Kidney (tissue), 22 donors: ENCODE measurements at places on chromosomes 6 and 20. TPM values are rescaled to one million over a fixed set of nuclear protein-coding genes. Genes with fewer than 3 reads are reported as not detected.

GRCh38 chr6:5361396-5361795 is 100.1 kb downstream of the FARS2 start:
- DNase-seq: no peak

Gene OR5V1
- not detected for total RNA-seq

DNA sequence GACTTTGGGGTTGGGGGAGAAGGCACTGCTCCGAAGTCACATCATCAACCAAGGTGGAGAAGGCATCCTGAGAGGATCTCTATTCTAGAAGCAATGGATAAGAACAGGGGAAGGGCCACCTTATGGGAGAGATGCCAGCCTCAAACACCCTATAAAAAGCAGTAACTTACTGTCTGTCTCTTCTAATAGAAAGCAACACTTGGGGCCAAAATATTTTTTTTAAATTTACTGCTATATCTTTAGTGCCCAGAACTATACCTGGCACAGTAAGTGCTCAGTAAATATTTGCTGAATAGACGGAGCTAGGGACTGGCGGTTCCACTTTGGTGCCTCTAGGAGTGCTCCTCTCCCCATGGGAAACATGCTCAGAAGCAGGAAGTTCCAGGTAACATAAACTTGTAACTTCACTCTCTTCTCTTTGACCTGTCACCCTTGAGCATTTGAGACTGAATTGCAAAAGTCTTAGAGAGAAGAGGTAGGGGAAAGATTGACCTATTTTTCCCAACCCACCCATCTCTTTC is 807 bp upstream of the OTOR start:
- DNase-seq: no peak

- no peak for DNase-seq
These were observed 282.1 kb downstream of the CD83 start for GRCh38 chr6:14399635-14400034.

GRCh38 chr6:142716097-142716496 is 228.9 kb downstream of the HIVEP2 start:
- no peak for DNase-seq

DNA sequence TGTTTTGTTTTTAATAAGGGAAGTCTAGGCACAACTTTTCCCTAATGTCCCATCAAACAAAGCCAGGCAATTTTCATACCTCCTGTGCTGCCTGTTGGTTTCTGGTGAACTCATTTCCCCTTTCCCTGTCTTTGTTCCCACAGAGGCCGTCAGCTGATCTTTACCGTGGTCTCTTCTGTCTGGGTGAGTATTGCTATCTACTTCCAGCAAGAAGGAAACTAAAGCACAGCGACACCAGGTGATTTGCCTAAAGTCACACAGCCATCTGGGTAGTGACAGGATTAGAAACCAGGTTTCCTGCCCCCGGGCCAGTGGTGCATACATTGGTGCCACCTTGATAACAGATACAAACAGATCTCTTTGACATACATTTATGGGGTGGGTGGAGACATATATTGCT is 59.6 kb downstream of the RAB44 start:
- DNase-seq: no peak

Gene PTGIS
- 24.1 TPM for total RNA-seq

Gene SLC24A3
- 5.2 TPM for total RNA-seq

Gene NKAIN4
- 29.7 TPM for total RNA-seq

- DNase-seq: no peak
These were observed 1.6 kb downstream of the MRGBP start for GRCh38 chr20:62797671-62798532.

- no peak for DNase-seq
These were observed 2.3 kb downstream of the ZBTB2 start for GRCh38 chr6:151388997-151389617.

Gene C6orf58
- total RNA-seq: not detected

- no peak for DNase-seq
These were observed 107.0 kb downstream of the ERMARD start for GRCh38 chr6:169858293-169858934.

DNA sequence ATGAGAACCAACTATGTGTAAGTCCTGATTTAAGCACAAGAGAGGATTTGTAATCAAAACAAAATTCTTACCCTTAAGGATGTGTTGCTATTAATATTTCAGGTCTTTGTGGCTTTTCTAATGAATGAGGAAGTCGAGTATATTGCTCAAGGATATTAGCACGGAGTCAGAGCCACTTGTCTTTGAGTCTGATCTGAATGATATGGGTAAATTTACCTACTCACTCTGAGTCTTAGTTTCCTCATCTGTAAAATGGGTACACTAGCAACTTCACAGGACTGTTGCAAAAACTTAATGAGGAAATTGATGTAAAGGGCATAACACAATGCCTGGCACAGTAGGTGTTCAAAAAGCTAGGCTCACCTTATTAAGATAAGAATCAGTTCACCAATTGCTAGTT is 30.0 kb upstream of the QKI start:
- DNase-seq: no peak

Gene DEFB132
- not detected for total RNA-seq

Gene KCNB1
- total RNA-seq: 1.2 TPM

- peak; percentile 71 for DNase-seq
These were observed 12.1 kb upstream of the SNHG17 start for GRCh38 chr20:38447251-38447661.

- no peak for DNase-seq
These were observed 64.5 kb upstream of the HIVEP1 start for GRCh38 chr6:11947575-11947974.

Gene TFAP2C
- total RNA-seq: 1.4 TPM

DNA sequence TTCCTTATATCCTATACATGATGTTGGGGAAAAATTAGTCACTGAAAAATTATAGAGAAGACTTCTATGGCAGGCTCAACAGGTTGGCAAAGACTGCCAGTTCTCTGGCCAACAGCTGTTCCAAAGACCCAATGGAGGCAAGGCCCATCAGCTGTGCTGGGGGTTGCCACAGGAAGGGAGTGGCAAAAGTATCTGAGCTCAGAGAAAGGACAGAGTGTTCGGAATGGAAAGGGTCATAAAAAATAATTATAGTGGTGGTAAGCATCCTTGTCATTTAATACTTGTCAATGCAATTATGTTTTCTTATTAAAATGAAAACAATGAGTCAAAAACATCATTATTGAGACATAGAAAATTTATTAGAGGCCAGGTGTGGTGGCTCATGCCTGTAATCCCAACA is 36.1 kb downstream of the FASTKD5 start:
- no peak for DNase-seq

GRCh38 chr6:29597184-29597583 is 12.3 kb downstream of the OR2H2 start:
- no peak for DNase-seq

GRCh38 chr6:107272246-107272645 is 156.9 kb upstream of the BEND3 start:
- no peak for DNase-seq

Gene DHX35
- 11.0 TPM for total RNA-seq

Gene COL21A1
- total RNA-seq: 3.1 TPM

DNA sequence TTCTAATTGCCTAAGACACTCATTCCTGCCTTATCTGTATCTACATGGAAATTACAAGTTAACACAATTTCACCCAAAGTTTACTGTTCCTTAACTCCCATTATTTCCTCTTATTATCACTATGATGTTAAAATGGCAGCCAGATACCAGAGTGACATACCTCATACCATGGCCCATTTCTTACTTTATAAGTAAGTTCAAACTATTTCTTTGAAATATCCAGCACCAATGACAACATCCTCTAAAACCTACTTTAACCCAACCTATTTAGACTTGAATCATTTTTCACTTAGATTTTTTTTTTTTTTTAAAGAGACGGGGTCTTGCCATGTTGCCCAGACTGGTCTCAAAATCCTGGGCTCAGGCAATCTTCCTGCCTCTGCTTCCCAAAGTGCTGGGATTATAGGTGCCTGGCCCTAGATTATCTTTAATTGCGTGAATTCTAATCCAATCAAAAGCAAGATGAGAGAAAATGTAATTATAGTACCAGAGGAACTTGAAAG is 10.0 kb downstream of the REV3L start:
- DNase-seq: no peak

- no peak for DNase-seq
These were observed 106.5 kb downstream of the LY86 start for GRCh38 chr6:6694825-6695624.

Gene WFDC12
- 1.4 TPM for total RNA-seq

Gene GUCA1A
- not detected for total RNA-seq

DNA sequence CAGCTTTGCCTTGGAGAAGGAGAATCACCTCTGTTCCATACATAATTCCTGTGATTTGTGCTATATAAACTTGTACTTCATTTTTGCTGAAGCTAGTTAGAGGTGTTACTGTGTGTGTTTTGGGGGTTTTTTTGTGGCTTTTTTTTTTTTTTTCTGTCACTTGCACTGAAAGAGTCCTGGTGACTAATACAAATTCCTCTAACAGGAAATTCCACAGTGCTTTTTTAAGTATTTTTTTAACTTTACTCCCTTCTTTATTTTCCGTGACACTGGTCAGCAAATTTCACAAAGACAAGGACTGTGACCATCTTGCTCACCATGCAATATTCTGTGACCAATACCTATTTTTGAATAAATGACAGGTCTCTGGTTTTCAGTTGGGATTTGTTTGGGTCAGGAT is 110.5 kb downstream of the ISM1 start:
- DNase-seq: no peak

GRCh38 chr20:20322912-20323311 is 45.0 kb upstream of the INSM1 start:
- no peak for DNase-seq

Gene RAET1G
- total RNA-seq: 0.41 TPM

Gene PGC
- not detected for total RNA-seq

GRCh38 chr20:5864428-5864827 is 85.9 kb downstream of the TRMT6 start:
- DNase-seq: no peak

- DNase-seq: no peak
These were observed 162.1 kb downstream of the MMUT start for GRCh38 chr6:49300911-49301310.

DNA sequence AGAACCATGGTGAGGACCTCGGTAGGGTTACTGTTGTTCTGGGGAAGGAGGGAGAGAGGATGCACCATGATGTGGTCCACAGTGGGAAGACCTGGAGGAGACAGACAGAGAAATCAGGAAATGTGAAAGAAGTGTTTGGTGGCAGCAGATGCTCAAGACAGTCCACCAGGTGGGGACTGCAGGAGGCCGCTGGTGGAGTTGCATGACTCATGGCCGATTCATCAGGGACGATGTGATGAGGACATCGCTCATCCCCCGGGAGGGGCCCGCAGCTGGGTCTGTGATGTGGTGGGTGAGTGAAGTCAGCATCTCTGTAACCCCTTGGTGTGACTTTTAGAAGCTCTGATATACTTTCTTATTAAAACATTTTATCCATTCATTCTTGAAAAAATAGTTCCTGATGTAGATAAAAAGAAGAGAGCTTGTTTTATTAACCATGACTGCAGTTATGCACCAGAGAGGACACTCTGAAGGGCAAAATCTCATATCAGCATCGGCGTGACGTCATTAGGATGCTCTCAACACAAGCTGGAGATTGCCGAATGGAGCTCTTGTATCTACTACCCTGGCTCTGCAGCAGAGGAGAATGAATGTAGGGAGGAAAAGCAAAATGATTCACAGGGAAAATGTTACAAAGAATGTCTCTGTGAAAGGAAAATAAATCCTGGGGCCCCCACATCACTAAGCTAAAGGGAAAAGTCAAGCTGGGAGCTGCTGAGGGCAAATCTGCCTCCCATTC is 71.2 kb downstream of the RAMACL start:
- no peak for DNase-seq

Gene CDSN
- total RNA-seq: 0.13 TPM

DNA sequence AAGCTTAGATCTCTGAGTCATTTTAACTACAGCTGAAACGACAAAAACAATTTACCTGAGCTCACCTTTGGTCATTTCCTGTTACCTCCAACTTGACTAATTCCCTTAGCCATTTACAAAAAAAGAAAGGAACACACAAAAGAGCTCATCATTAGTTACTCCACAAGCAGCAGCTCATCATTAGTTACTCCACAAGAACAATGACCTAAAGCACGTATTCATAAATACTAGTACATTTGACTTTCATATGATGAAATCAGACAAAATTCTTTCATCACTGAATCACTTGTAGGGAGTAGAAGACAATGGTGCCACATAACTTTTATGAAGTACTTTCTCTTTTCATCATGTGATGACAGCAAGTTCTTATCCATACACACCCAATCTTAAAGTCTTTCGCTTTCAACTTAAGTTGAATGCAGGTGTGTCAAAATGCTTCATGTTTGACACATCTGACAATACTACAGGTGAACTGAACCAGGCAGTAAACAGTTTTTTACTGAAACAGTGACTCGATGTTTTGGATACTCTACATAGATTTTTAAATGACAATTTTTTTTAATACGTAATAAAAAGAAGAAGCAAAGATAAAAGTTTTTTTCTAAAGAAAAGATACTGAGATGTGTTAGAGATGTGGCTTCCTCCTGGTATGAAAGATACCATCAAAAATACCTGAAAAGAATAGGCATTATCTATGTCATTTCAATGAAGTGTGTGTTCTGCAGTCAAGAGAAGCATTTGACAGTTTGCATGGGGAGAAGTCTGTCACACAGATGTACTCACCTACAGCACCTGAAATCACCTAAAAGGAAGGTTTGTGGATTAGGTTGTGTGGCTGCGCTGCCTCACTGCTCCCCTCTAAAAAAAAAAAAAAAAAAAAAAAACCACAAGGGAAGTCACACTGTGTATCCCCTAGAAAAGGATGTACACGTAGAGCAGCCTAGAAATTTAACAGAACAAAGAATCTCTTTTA is 109.1 kb downstream of the PRDM1 start:
- DNase-seq: no peak

- peak; percentile 1 for DNase-seq
These were observed 10.5 kb downstream of the CNPY3 start for GRCh38 chr6:42939810-42940167.
